ENCODE measurements at places on chromosomes 5 and 9.

- peak overlapping the region; percentile 100 for H3K27ac ChIP-seq
- no peaks in the 10 kb centered on the region for H3K27me3 ChIP-seq
- H3K4me3 ChIP-seq = peak overlapping the region; percentile 100
- H3K4me1 ChIP-seq = peaks cover 61% of the 10 kb centered on the region
- peaks cover 31% of the 10 kb centered on the region for H3K36me3 ChIP-seq
- peak; percentile 62 for DNase-seq
These were observed 41.9 kb downstream of the SLC22A5 start for GRCh38 chr5:132411304-132412013.

- H3K4me3 ChIP-seq = no peak overlapping the region
- no peaks in the 10 kb centered on the region for H3K27me3 ChIP-seq
- peaks cover 7% of the 10 kb centered on the region for H3K4me1 ChIP-seq
- no peak for DNase-seq
These were observed 145.6 kb downstream of the FSTL4 start for GRCh38 chr5:133466556-133467334.

DNA sequence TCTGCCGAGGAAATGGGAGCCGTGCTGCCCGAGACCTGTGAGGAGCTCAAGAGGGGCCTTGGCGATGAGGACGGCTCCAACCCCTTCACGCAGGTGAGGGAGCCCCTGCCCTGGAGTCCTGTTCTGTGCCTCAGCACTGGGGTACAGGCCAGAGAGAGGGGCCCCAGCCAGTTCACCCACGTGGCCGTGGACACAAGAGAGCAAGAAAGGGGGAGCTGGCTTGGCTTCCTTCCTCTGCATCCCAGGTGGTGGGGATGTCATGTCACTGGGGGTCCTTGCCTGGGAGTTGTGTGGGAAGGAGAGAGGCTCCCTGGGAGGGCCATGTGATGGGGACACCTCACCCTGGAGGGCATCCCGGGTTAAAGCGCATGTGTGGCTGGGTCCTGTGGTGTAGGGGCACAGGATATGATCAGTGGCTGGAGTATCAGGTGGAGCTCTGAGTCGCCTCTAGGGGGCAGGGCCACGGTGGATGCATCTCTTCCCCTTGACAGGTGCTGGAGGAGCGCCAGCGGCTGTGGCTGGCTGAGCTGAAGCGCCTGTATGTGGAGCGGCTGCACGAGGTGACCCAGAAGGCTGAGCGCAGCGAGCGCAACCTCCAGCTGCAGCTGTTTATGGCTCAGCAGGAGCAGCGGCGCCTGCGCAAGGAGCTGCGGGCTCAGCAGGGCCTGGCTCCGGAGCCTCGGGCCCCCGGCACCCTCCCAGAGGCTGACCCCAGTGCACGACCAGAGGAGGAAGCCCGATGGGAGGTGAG lies 7.5 kb downstream of the N4BP3 start:
- H3K4me1 ChIP-seq = peaks cover 20% of the 10 kb centered on the region
- peaks cover 4% of the 10 kb centered on the region for H3K27me3 ChIP-seq
- H3K36me3 ChIP-seq = peaks cover 2% of the 10 kb centered on the region

DNA sequence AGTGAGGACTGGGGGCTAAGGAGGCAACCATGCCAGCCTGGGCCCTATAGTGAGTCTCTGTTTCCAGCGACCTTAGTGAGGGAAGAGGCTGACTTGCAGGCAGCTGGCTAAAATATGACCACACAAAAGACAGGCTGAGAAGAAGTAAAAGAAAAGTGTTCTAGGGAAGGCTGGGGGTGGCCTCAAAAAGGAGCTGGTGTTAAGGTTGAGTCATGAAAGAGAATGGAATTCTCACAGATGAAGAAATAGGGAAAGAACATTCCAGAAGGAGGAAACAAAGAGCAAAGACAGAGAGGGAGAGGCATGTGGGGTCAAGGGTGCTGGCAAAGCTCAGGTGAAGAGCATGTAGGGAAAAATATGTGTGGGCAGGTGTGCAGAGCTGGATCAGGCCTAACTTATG lies 302.7 kb upstream of the RFX3 start:
- H3K4me1 ChIP-seq = no peaks in the 10 kb centered on the region
- no peak overlapping the region for H3K27ac ChIP-seq
- DNase-seq = no peak
- H3K4me3 ChIP-seq = no peak overlapping the region
- H3K27me3 ChIP-seq = no peaks in the 10 kb centered on the region

DNA sequence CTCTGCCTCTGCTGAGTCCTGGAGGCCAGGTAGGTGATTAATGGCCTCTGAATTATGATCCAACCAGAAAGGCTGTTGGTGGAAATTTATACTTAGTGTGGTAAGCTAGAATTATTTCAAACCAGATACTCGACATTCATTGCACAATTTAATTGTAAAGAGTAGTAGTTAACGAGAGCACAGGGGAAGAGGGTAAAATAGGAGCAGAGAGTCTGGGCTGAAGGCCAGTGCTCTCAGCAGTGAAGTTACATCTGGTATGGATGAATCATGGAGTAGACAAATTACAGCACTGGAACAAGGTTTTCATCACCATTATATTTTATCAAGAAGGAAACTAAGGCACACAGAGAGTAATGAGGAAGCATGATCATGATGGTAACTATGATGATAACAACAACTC lies 92.5 kb downstream of the TLR4 start:
- H3K4me1 ChIP-seq = no peaks in the 10 kb centered on the region
- no peak for DNase-seq
- H3K27me3 ChIP-seq = peaks cover 37% of the 10 kb centered on the region

- no peaks in the 10 kb centered on the region for H3K27me3 ChIP-seq
- peaks cover 27% of the 10 kb centered on the region for H3K4me1 ChIP-seq
- DNase-seq = no peak
- no peak overlapping the region for H3K27ac ChIP-seq
- no peak overlapping the region for H3K4me3 ChIP-seq
These were observed 80.6 kb upstream of the IL6ST start for GRCh38 chr5:56075361-56075760.

GRCh38 chr9:32161209-32161608 lies 223.2 kb upstream of the ACO1 start:
- DNase-seq = no peak
- H3K27me3 ChIP-seq = no peaks in the 10 kb centered on the region
- H3K4me1 ChIP-seq = no peaks in the 10 kb centered on the region
- no peak overlapping the region for H3K27ac ChIP-seq

GRCh38 chr5:168176251-168176650 lies 115.2 kb upstream of the WWC1 start:
- no peaks in the 10 kb centered on the region for H3K36me3 ChIP-seq
- no peaks in the 10 kb centered on the region for H3K27me3 ChIP-seq
- H3K4me3 ChIP-seq = no peak overlapping the region
- no peak overlapping the region for H3K27ac ChIP-seq

DNA sequence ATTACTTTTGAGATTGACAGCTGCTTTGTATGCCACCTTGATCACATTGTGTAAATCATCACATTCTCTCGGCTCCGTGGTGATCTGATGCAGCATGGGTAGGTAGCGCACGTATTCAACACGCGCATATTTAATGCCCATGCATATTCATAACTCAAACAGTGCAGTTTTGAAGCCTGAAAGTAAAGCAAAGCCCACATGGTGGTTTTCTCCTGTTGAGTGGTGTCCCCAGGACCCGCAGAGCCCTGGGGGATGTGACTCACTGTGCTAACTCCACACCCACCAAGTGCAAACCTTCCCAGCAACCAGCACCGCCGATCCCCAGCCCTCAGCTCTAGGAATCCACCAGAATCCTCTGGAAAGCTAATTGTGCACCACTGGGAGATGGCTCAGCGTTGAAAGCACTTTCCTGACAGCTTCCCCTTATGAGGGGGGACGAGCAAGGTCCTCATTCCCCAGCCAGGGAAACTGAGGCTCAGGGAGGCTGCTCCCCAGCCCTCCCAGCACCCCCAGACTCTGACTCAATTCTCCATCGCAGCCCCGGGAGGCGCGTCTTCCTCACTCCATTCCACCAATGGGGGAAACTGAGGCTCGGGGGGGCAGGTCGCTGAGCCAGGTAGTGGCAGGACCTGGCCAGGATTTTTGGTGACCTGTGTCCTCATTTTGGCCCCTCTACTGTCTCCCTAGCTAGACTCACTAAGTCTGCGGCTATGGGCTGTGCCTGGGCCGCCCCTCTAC lies 46.4 kb downstream of the SARDH start:
- no peak overlapping the region for H3K4me3 ChIP-seq
- peaks cover 8% of the 10 kb centered on the region for H3K4me1 ChIP-seq
- no peaks in the 10 kb centered on the region for H3K36me3 ChIP-seq
- no peak overlapping the region for H3K27ac ChIP-seq
- DNase-seq = no peak

DNA sequence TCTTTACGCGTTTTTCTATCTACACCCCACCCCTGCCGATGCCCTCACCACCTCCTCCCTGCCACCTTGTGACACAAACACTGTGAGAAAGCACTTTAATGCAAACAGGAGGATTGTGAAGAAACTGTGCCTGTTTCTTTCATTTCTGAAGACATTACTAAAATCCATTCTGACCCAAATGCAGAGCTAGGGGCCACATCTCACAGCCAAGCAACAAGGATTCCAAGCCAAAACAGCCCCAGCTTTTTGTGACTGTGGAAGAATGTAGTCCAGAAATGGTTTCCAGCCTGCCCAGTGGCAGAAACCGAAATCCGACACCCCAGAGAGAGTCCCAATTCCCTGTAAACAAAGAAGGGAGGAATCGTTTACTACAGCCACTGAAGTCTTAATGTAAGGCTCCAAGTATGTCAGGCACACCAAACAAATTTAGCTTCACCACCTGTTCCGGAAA lies 190.9 kb downstream of the TTC39B start:
- H3K4me3 ChIP-seq = no peak overlapping the region
- no peak for DNase-seq
- H3K27me3 ChIP-seq = peaks cover 9% of the 10 kb centered on the region
- no peak overlapping the region for H3K27ac ChIP-seq

DNA sequence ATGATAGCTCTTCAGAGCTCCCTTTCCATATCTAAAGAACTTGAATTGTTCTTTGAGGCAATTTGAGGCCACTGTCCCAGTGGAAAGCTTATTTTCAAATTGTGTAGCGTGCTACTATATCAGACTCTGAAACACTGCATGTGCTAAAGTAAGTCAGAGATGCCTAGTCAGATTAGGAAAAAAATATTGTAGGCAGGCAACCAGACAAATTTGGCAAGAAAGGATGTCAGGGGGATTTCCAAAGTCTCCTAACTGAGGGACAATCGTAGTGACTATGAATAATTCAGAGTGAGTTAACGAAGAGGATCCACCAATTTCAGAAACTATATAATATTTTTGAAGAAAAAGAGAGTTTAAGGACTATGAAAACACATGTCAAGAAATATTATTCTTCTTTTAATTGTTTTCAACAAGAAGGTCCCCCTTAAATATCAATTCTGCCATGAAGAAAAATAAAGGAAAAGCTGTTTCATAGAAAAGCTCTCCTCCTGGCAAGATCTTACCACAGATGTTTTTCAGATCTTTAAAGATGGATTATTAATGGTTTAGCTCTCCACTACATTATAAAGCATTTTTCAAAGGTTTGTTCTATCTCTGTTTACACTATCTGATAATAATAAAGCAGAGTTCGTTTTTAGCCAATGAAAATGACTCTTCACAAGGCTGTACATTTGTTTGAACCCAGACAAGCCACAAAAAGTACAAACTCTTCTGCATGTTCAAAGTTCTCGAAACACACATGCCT lies 273.5 kb upstream of the PTGER4 start:
- H3K36me3 ChIP-seq = peaks cover 13% of the 10 kb centered on the region
- H3K27me3 ChIP-seq = no peaks in the 10 kb centered on the region
- DNase-seq = no peak
- H3K4me1 ChIP-seq = peaks cover 76% of the 10 kb centered on the region
- peak overlapping the region; percentile 72 for H3K4me3 ChIP-seq

- H3K27me3 ChIP-seq = no peaks in the 10 kb centered on the region
- no peak for DNase-seq
- peak overlapping the region; percentile 30 for H3K27ac ChIP-seq
These were observed 4.3 kb downstream of the RPL12 start for GRCh38 chr9:127446713-127447415.

DNA sequence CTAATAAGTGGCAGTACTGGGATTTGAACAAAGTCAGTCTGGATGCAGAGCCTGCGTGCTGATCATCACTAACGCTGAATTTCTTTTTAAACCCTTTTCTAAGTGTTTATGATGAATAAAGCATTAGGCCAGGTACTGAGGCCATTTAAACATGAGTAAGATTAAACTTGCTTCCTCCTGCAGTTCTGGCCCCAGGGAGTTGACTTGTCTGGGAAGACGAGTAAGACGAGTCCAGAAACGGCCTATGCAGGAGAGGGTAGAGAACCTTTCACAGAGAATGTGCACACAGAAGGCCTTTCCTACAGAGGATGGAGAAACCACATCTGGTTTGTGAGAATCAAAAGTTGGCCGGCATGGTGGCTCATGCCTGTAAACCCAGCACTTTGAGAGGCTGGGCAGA lies 42.9 kb downstream of the SPRY4 start:
- H3K27me3 ChIP-seq = peaks cover 3% of the 10 kb centered on the region
- no peaks in the 10 kb centered on the region for H3K36me3 ChIP-seq
- H3K4me3 ChIP-seq = no peak overlapping the region
- DNase-seq = no peak
- H3K27ac ChIP-seq = no peak overlapping the region

- DNase-seq = no peak
- no peak overlapping the region for H3K27ac ChIP-seq
- no peaks in the 10 kb centered on the region for H3K4me1 ChIP-seq
- H3K36me3 ChIP-seq = peaks cover 6% of the 10 kb centered on the region
- H3K27me3 ChIP-seq = peaks cover 2% of the 10 kb centered on the region
These were observed 25.8 kb upstream of the SLC44A1 start for GRCh38 chr9:105218673-105219072.

DNA sequence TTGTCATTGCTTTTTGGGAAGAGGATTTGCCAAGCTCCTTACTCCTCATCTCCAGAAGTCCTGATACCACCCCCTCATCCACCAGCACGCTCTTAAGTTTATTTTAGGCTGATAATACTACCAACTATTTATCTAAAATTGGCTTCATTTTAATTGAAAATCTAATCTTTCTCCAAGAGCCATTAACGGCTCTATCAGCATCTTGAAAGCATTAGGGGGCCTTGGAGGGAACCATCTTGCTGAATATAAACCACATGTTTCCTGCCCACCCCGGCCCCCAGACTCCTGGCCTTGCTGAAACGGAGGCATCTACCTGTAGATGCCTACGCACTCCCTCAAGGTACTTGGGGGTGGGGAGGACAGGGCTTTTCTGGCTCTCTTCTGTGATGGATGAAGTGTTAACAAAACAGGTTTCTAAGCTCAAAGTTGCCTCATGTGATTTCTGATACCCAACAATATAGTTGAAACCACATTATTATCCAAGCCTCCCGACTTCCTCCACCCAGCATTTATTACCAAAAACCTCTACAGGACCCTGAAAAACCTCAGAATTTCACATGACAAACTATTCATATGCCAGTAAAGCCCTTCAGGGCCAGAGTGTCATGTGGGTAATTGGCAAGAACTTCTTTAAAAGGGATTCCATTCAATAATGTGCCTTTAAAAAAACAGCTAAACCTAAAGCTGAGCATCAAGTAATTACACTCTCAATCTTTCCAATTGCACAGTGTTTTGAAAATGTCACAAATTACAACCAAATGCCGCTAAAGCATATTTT lies 96.7 kb downstream of the SAXO1 start:
- H3K4me1 ChIP-seq = no peaks in the 10 kb centered on the region
- H3K27me3 ChIP-seq = no peaks in the 10 kb centered on the region
- H3K4me3 ChIP-seq = no peak overlapping the region
